Left renal cortex interstitium (tissue), 4 donors: ENCODE measurements at places on chromosomes 12 and 14. TPM values are rescaled to one million over a fixed set of nuclear protein-coding genes. Genes with fewer than 3 reads are reported as not detected.

DNA sequence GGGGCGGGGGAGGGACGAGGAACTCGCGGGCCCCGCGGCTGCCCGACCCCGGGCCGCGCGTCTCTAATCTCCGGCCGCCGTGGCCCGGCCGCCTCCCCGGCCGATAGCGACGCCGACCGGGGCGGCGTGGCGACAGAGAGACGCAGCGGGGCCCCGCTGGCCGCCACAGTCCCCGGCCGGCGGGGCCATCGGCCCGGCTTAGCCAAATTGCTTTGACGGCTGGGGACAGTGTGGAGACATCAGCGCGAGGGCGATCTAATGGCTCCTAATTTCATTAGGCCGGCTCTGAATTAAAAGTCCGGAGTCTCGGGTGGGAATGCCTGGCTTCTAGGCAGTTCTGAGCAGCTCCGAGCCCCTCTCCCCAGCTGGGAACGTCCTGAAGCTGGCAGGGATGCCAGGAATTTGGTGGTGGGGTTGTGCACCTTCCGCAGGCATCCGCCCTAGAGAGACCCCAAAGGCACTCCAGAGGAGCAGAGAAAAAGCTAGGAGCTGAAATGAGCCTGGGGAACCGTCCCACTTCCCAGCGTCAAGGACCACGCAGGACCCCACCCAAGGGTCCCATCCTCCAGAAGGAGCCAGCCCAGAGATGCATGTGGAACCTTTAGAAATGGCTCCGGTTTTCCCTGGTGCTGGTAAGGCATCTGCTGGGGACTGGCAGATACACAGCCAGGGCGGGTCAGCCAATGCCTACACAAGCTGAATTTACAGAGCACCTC is 9.6 kb downstream of the TBX5 start:
- DNase-seq, result no peak

The GUCY2C gene
- 0.57 TPM for polyA plus RNA-seq

GRCh38 chr14:32197919-32198318 is 3.9 kb upstream of the RNU6-7 start:
- no peak for DNase-seq

- no peak for DNase-seq
Measured at GRCh38 chr12:57868221-57868620, 21.7 kb upstream of the CTDSP2 start.

GRCh38 chr14:74438351-74438915 is 12.4 kb upstream of the SYNDIG1L start:
- DNase-seq, result no peak

DNA sequence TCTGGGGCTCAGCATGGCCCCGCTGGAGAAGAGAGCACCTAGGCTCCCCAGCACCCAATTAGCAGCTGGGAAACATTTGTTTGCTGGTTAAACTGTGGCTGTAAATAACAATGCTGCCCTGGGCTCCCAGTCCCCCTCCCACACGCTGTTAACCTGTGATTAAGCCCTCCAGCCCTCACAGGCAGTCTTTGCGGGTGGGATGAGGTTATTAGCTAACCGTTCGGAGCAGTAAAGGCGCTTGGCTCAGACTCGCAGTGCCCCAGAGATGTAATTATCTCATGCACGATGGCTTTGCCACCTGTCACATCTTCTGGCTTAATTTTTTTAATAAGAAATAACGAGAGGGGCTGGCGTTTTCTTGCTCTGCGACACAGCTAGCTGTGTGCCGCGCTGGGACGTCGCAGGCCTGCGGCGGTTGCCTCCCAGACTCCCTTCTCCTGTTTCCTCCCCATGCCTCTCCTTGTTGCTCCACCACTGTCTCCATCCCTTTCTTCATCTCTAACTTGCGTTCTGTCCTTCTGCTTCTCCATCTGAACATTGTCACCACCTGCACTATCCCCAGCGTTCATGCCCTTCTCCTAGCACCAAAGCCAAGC is 239.2 kb upstream of the FKBP4 start:
- no peak for DNase-seq

DNA sequence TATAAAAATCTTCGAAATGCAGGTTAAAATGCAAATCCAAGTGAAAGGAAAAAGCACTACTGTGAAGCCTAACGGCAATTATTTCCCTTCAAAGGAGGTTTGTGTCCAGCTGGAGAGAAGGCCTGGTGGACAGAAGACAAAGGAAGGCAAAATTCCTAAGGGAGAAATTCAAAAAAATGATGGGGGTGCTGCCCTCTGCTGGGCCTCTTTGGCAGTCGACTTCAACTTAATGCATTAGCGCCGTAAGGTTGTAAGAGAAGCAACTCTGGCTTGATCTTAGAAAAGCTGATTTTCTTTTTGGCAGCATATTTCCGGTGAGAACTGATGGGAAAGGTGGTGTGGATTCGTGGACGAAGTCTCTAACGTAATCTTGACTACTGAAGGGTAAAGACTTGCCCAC is 34.3 kb upstream of the CHFR start:
- no peak for DNase-seq

GRCh38 chr12:47863985-47864384 is 40.8 kb downstream of the VDR start:
- DNase-seq, result no peak
